Activated CD4-positive, alpha-beta T cell treated with anti-CD3 and anti-CD28 coated beads, Interleukin-2, amount 10 ng/mL, durations not matched to agents 24 days and 14 days (primary cell): ENCODE measurements at places on chromosomes 12 and 14.

DNA sequence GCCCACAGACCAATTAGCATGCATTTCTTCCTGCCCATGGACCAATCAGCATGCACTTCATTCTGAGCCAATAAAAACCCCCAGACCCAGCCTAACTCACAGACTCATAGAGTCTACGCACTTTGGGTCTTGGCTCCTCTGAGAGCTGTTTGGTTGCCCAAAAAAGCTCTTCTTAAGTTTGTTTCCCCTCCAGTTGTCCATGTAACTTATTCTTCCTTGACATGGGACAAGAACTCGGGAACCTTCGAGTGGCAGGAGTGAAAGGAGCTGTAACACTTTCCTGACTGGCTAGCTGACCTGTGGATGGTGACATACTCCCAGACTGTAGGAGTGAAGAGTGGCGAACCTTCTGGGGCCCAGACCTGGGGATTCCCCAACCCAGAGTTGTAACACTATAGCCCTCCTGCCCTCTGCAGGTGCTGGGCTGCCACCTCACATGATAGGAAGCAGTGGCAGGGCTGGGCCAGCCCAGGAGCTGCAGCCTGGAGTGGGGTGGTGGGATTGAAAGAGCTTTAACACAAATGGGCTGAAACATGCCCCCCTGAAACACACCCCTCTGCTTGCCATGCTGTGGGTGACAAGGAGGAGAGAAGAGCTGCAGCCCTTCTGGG lies 4.4 kb upstream of the BTBD7 start:
- DNase-seq: no peak

DNA sequence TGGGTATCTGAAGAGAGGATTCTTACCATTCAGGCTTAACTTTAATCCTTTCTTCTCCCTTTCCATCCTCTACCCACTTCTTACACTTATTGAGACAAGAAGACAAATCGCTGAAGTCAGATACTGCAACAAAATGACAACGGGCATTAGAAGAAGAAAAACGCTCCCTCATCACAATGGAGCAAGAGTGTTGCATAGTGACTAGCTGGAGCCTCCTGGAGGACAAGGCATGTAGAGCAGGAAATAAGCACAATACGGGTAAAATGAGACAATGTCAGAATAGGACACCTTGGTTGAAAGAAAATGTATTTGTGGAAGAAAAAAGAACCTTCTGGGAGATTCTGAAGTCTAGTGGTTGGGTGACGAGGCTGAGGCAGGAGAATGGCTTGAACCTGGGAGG lies 501.0 kb downstream of the RERGL start:
- DNase-seq: no peak

DNA sequence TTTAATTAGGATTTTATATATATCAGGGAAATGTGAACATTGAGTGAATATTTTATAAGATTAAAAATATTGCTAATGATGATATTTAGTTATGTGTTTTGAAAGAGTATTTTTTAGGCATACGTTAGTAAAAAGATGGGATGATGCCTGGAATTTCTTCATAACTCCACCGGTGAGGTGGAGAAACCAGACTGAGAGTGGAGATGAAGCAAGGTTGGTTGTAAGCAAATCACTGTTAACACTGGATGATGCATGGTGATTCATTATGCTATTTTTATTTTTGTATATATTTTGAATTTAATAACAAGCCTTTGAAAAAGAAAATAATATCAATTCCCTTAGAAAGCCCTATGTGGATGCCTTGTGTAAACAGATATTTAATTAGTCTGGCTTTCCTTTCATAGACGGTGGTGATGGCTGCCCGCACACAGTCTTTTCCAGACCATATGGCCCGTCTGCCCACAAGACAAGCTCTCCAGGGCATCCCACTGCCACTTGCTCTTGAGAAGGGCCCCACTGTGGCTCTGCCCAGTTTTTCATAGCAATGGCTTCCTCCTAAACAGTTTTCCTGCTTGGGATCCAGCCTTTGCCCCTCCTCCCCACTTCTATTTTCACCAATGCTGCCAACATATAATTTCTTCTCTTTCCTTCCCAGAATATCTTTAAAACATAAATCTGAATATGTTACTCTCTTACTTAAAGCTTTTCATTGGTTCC lies 95.4 kb downstream of the HELB start:
- DNase-seq: no peak

DNA sequence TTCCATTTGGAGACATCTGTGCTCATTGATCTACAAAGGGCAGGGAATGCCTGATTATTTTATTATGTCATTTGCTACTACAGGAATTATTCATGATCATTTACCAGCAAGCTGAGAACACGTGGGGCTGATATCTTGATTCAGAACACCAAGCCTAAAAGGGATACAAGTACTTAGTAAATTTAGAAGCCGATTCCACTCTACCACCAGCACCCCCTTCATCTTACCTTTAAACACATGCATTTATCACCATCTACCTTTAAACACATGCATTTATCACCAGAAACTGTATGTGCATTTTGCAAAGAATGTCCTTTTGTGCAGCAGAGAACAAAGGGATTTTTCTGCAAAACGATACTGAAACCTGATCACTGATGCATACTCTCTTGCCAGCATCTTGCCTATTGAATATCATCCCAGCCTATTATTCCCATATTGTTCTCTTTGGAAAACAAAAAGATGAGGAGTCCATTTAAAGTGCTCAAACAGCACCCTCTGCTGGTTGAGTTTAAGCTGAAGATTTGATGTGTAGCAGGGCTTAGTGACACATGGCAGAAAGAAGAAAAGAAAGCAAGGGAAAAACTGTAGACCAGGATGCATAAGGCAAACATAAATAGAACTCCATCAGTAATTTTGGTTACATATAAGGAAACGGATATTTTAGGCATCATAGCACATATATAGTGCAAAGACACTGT lies 132.6 kb upstream of the PLEKHG7 start:
- peak; percentile 87 for DNase-seq

GRCh38 chr14:73800970-73801515 lies 50.6 kb upstream of the PTGR2 start:
- DNase-seq: no peak

- DNase-seq: peak; percentile 85
Observed at GRCh38 chr14:61472011-61472672, 150.8 kb downstream of the PRKCH start.

DNA sequence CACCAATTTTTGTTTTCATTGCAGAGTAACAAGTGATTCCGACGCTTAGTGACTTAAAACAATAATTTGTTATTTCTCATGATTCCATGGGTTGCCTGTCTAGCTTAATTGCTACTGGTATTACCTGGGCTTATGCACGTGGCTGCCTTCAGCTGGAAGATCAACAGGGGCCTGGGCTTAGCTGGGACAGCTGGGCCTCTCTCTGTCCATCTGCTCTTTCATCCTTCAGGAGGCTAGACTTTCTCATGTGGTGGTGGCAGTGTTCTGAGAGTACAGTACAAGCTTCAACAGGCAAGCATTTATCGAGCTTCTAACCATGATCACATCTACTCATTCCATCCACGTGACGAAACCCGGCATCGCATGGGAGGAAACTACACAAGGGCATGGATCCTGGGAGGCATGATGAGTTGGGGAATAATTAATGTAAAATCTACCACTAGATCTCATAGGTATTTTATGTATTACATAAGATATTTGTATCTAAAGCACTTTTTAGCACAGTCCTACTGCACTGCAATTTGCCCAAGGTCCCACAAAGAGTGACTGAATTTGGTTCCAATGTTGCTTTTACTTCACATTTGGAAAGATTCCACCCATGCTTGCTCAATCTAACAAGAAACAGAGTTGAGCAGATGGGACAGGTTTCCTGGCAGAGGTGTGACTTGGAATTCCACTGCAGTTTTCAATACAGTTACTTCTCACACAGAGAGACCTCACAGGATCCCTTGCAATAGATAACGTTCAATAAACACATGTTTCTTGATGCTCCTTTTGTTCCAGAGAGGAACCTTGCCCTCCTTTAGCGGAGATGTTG lies 153.1 kb upstream of the FRMD6 start:
- DNase-seq: no peak

GRCh38 chr12:6372403-6373003 lies 2.9 kb downstream of the SCNN1A start:
- no peak for DNase-seq

DNA sequence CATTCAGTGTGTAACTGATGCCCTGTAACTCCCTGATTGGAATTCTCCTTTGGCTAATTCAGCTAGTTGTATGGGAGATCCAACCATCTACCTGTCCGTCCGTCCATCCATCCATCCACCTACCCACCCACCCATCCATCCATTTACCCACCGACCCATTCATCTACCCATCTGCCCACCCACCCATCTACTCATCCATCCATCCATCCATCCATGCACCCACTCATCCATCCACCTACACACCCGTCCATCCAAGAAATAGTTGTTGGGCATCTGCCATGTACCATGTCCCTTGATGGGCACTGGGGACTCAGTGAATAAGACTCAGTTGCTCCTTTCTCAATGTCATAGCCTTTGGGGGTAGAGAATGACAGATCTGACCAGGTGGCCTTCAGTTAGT lies 48.1 kb downstream of the CCDC92 start:
- DNase-seq: no peak

GRCh38 chr12:48128800-48129199 lies 9.6 kb downstream of the PFKM start:
- no peak for DNase-seq

DNA sequence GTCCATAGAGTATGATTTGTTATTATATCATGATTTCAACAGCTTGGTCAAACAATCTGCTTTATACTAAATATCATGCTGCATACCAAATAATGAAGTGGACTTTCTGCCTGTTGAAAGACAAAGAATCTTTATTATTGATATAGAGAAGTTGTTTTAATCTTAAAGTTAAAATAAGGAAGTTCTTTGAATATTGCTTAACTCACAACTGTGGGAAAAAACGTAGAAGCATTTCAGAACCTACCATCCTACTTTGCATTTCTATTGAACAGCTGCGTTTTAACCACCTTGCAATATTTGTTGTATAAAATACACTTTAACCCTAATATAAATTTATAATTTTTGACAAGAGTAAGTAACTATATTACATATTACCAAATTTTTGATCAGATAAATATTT lies 22.9 kb upstream of the ARL1 start:
- no peak for DNase-seq

GRCh38 chr14:71194251-71194650 lies 287.0 kb downstream of the PCNX1 start:
- DNase-seq: no peak

DNA sequence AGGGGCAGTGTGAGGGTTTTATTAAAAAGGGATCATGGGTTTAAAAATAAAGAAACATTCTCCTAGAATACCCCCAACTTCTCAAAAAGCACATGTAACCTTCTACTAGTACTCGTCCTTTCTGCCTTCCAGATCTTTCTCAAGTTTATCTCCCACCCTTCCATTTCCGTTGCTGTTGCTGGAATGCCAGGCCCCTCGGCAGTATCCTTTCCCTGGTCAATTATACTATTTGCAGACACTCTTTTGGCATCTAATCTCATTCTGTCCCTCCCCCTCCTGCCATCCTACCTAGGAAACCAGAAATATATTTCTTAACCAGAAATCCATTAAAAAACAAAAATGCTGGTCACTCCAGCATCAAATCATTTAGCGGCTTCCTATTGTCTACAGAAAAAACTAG lies 198.2 kb upstream of the ATP2B1 start:
- no peak for DNase-seq

GRCh38 chr14:20811986-20812975 lies 9.6 kb upstream of the RNASE1 start:
- no peak for DNase-seq

DNA sequence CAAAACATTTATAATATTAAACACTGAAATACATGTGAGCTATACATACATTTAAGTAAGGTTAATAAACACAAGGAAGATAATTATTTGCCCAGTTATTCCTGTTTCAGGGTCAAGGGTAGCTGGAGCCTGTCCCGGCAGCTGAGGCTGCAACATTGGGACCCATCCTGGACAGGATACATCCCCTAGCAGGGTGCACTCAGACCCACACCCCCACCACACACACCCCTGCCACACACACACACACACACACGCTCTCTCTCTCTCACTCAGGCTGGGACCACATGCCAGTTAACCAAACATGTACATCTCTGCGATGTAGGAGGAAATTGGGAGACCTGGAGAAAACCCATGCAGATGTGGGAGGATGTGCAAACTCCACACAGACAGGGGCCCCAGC lies 112.6 kb upstream of the TMCC3 start:
- no peak for DNase-seq

- no peak for DNase-seq
Observed at GRCh38 chr14:49908433-49908782, 15.5 kb downstream of the ARF6 start.

DNA sequence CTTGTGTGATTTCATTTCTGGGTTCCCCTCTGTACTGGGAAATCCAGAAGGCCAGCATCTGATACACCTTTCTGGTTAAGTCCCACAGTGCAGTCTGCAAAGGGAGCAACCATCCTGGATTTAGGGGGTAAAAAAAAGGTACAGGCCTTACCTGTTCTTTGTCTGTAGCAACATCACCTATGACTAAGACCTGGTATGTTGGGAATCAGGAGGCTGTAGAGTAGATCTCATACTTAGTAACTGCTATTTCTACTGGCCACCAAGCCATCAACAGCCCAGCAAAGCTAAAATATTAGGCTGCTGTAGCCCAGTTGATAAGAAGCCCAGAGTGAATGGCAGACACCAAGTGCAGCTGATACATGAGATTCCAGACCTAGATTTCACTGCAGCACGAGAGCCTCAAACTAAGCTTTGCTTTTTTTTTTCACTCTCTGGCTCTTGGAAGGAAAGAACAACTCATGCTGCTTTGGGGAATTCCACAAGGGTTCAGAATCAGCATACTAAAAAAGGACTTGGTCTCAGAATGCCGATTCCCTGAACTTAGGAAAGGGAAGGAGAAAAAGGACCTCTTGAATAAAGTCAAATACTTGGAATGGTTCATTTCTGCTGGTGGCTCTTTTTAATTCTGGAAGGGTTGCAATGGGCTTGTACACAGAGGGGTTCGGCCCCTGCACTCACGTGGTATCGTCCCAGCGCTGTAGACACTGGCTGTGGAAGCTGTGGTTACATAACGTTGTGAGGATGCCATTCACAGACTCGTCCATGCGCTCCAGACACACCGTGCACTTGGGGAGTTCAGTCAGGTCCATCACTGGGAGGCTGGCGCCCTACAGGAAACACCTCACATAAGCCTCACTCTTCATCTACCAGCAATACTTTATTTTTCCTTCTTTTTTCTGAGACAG lies 20.5 kb downstream of the BRAP start:
- DNase-seq: no peak

DNA sequence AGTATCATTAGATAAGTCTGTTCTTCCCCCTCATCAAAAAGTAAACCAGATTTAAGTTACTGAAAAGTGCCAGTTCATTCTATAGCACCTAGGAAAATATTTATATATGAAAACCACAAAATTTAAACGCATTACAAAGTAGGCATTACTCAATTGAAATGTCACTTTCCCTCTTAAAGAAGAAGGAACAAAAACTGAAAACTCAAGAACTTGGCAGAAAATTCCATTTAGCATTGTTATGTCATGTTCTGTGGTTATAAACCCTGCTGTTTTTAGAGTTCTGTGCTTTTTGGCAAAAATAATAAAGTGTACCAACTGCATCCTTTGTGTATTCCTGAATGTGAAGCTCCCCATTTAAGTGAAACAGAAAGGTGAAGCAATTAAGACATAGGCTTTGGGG lies 3.6 kb downstream of the FGD4 start:
- DNase-seq: no peak
